Stimulated activated CD4-positive, alpha-beta T cell treated with anti-CD3 and anti-CD28 coated beads, Interleukin-12 subunit alpha, Interleukin-12 subunit beta, amount 100 ng/mL, for 4 hours (primary cell): ENCODE measurements at places on chromosomes 2 and 18.

GRCh38 chr18:36862182-36862581, 33.3 kb downstream of the KIAA1328 start:
- DNase-seq, result no peak

DNA sequence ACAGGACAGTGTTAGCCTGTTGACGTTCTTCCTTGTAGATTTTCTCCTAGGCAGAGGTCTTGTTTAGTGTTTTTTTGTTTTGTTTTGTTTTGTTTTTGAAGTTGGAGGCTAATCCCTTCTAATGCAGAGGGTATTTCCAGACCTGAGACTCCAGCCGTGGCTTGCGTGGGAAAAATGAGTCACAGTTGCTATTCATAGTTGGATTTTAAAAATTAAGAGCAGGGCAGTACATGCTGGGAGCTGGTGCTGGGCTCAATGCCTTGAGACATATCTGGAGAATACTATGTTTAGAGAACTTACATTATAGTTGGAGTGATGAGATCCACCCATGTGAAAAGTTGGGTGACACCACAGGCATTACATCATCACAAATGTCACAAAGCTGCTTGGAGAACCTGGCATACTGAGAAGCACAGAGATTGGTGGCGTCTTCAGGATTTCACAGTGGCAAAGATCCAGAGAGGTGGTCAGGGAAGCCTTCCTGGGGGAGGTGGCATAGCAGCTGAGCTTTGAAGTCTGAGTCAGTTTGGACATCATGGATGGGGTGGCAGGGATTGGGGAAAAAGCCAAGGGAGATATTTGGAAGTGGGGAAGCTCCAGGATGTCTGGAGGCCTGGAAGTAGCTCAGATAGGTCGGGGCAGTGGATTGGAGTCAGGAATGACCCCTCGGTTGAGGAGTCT, 249.4 kb downstream of the LOXHD1 start:
- no peak for DNase-seq

DNA sequence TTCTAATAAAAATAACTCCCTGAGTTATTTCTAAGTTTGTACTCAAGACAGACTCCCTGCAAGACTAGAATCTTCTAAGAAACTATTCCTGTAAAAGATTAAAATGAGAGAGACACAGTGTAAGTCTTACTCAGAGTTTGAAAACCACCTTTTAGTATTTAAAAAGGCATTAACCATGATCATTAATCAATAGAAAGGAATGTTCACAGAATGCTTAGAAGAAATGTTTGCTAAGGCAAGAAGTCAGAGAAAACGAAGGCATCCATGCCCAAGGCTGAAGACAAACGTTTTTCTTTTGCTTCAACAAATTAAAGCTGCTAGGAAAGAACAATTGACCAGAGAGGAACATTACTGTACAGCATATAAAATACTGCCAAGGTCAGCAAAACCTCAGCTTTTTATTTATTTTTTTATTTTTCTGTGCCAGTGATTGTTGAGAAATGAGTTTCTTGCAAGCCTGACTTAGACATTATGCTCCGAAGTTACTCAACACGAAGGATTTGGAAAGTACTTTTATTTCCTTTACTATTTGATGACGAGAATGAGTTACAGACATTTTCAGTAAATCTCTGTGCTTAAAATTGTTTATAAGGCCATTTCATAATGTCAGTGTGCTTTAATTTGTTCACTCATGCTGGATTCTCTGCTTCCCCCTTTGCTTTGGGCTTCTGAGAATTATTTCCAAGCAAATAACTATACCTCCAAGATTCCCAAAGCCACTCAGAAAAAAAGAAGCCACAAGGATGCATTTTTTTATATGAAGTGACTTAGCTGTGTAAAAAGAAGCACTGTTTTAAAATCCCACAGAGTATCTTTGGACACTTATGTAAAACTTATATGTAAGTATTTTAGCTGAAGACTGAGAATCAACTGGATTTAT, 20.5 kb downstream of the RND3 start:
- DNase-seq, result no peak

- no peak for DNase-seq
These were observed 79.4 kb downstream of the GFPT1 start for GRCh38 chr2:69307579-69308064.

DNA sequence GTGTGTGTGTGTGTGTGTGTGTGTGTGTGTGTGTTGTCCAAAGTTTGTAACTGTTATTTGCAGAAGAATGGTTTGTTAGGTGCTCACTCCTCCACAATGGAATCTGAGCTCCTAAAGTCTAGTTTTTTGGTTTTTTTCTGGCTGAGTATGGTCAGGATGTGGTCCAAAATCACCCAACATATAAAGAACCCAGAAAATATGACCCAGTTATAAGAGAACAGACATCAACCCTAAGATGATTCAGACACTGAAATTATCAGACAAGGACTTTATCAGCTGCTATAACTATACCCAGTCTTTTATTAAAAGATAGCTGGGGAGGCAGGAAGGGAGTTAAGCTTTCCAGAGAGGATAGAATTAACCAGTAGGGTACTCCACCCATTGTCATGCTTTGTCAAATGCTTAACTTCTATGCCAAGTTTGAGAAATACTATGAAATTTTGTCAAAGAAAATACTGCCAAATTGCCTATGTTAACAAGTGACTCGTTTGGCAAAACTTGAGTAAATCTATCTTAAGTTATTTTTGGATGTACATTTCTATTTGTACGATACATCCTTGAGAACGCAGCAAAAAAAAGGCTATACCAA, 57.5 kb downstream of the TANK start:
- no peak for DNase-seq

DNA sequence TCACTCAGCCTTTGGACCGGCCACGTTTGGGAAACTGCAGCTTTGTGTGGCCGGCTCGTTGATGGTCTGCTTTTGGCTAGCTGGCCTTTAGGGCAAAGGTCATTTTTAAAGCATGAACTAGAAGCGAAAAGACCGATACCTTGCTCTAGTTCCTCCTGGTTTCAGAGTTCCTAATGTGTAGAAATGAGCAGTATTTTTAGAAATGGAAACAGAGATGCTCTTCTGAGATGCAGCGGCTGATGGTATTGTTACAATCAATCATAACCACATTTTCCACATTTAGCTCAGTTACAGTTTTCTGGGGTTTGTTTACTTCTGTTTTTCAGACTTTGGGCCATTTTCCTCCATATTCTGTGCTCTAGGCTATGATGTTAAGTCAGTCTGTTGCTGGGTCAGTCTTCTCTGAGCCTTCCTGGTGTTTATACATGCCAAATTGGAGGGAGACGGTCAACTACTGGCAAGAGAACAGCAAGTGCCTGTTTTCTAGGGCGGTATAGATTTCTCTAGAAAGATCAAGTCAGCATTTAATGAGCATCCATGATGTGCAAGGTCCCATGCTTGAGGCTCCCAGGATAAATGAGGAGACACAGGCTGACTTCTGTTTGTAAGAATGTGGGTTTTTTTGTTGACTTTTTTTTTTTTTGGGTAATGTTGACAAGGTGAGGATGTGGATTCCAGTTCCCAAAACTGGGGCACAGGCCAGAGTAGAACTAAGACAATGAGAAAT, 28.0 kb downstream of the RNF144A start:
- DNase-seq, result no peak

GRCh38 chr18:42635378-42636048, 480.0 kb downstream of the RIT2 start:
- DNase-seq, result no peak

GRCh38 chr18:66749481-66750035, 145.7 kb upstream of the CDH19 start:
- DNase-seq, result no peak

DNA sequence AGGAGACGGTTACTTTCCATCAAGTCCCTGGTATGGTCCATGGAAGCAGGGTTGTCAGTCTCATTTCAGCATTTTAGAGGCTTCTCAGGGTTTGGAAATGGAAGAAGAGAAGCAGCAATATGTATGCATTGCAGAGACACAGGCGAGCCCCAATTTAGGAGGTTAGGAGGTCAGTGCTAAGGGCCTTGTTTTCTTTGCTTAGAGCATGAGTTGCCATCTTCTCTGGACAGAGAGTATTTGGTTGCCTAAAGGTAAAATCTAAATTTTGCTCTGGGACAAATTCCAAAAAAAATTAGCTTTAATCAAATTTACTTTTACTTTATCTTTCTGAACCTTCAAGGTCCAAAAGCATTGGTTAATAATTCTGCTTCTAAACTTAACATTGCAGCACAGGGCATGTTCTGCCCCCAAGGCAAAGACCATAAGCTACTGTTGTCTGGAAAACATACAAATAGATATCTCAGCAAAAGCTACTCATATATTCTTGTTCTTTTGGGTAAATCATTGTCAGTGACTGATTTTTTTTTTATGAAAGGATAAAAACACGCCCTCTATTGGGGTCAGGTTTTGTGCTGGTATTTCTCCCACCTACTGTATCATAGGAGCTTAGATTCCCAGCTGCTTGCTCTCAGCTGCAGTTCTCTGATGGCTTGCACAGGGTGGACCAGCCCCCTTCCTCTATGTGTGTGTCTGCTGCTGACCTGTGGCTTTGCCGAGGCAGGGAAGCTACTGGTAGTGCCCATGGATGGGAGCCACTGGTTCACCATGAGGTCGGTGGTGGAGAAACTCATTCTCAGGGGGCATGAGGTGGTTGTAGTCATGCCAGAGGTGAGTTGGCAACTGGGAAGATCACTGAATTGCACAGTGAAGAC, at the start of gene UGT1A9:
TSS of gene UGT1A9 (plus strand) at position 609 of the 872 bp plus-strand sequence. CDS start at position 646, 37 bp downstream.
- no peak for DNase-seq

GRCh38 chr2:75140288-75140687, 59.0 kb downstream of the TACR1 start:
- no peak for DNase-seq

- no peak for DNase-seq
These were observed 318.4 kb downstream of the AGAP1 start for GRCh38 chr2:235812185-235812665.

- DNase-seq, result no peak
These were observed 311.7 kb upstream of the PKDCC start for GRCh38 chr2:41736105-41736567.

GRCh38 chr18:70121842-70122241, 83.6 kb downstream of the RTTN start:
- DNase-seq, result no peak

DNA sequence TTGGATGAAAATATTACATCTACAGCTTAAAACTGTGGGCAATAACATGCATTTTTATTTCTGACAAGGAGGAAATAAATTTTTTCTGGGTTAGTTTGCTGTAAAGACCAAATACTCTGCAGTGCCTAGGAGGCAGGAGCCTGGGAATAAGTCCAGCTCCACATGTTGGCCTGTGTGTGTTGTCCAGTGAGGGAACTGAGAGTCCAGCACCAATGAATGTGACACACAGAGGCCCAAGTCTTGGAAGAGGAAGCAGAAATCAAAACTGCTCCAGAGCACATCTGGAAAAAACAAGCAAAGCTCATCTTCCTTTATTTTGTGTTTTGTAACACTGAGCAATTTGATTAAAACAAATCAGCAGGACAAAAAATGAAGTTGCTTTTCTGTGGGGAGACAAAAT, 63.1 kb upstream of the KLHL14 start:
- no peak for DNase-seq

DNA sequence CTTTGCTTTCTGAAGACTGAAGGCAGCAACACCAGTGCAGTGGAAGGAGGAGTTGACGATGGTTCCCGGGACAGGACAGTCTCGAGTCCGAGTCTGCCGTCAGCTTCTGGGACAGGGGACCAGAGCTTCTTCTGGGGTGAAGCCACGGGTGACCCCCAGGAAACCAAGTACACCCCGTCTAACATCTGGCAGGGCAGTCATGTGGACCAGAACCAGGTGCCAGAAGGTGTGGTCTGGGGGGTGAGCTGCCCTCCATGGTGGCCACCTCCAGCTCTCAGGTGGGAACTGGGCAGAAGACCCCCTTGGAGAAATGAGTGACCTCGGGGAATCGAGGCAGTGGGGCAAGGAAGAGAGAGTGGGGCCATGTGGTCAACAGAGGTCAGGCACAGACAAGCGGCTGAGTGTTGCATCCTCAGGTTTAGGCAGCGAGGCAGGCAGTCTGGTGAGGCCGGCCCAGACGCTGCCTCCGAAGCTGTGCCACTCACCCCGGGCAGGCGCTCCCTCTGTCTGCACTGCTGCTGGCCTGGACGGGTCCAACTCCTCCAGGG, 204.3 kb downstream of the HDAC4 start:
- no peak for DNase-seq

- no peak for DNase-seq
These were observed 1.1 kb downstream of the EMILIN1 start for GRCh38 chr2:27079233-27080139.

DNA sequence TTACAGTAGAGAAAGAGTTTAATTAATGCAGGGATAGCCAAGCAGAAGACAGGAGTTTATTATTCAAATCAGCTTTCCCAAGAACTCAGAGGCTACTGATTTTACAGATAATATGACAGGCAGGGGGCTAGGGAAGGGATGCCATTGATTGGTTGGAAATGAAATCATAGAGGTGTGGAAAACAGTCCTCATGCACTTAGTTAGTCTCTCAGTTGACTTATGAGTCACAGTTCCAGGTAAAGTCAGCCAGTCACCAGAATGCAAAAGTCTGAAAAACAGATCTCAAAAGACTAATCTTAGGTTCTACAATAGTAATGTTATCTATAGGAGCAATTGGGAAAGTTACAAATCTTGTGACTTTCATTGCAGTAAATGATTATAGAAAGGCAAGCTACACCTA, 676.4 kb upstream of the CHAC2 start:
- no peak for DNase-seq

- DNase-seq, result no peak
These were observed 103.6 kb upstream of the CELF4 start for GRCh38 chr18:37668971-37669747.

- DNase-seq, result no peak
These were observed 30.1 kb downstream of the IGFBP5 start for GRCh38 chr2:216665242-216665641.

DNA sequence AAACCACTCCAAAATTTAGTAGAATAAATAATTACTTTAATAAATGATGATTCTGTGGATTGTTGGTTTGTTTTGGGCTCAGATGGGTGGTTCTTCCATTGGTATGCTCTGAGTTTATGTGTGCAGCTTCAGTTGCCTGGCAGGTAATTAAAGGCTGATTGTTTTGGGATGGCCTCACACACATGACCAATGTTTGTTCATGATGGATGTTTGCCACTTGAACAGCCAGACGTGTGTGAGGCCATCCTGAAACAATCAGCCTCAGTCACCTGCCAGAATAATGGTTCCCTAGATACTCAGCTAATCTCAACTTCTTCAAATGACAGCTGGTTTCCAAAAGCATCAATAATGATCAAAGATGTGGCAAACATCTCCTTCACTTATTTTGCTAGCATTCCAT, 352.5 kb upstream of the GULP1 start:
- no peak for DNase-seq

GRCh38 chr2:12543978-12544558, 172.7 kb upstream of the TRIB2 start:
- no peak for DNase-seq

GRCh38 chr2:18154812-18155211, 276.3 kb downstream of the KCNS3 start:
- DNase-seq, result no peak

DNA sequence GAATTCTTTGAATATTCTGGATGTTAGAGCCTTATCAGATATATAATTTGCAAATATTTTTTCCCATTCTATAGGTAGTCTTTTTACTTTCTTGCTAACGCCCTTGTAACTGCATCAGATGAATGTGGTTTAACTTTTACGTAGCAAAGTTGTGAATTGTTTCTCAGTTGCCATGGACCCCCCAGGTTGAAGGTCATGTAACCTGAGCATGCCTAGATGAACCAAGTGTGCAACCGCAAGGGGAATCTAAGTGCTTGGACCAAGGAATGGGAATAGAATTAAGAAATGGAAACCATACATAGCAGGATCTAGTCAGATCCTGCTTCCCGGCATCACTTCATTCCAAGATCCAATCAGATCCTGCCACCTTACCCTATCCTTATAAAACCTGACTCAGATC, 65.1 kb upstream of the TNP1 start:
- DNase-seq, result no peak

GRCh38 chr2:72204786-72205503, 57.3 kb upstream of the CYP26B1 start:
- no peak for DNase-seq
